ENCODE measurements at places on chromosomes 1 and 21. TPM values are rescaled to one million over a fixed set of nuclear protein-coding genes. Genes with fewer than 3 reads are reported as not detected.

HUNK gene
- 2.6 TPM for total RNA-seq

OPRD1 gene
- total RNA-seq = not detected

GUCA2A gene
- total RNA-seq = not detected

NBPF4 gene
- not detected for total RNA-seq

BOLA1 gene
- 16.6 TPM for total RNA-seq

SPAG17 gene
- 0.26 TPM for total RNA-seq

PHLDA3 gene
- total RNA-seq = 109 TPM

PMF1 gene
- 62.0 TPM for total RNA-seq

OR14K1 gene
- not detected for total RNA-seq

LYSMD1 gene
- 5.5 TPM for total RNA-seq

SHE gene
- total RNA-seq = 26.4 TPM

GJA4 gene
- total RNA-seq = 5.2 TPM

FCRLA gene
- not detected for total RNA-seq

CENPF gene
- 2.4 TPM for total RNA-seq
